ENCODE measurements at places on chromosomes 11 and 22.

DNA sequence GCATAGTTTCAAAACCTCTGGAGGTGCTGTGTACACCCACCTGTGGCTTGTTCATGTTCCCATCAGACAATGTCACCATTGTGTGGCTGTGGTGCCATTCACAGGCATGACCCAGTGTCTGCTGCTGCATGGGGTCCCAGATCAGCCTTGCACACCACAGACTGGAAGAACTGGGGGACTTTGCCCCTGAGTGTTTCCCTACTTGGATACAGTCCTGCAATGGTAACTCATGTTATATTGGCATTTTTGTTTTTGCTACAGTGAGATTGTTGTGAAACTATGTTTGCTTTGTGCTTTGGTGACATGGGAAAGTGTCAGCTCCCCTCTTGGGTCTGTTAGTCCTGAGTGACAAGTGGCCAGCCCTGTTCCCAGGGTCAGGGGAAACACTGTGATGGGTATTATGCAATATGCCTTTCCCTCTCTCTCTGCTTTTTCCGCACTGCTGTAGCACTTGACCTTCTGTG, 108.8 kb downstream of the NAV2 start:
- DNase-seq: no peak

DNA sequence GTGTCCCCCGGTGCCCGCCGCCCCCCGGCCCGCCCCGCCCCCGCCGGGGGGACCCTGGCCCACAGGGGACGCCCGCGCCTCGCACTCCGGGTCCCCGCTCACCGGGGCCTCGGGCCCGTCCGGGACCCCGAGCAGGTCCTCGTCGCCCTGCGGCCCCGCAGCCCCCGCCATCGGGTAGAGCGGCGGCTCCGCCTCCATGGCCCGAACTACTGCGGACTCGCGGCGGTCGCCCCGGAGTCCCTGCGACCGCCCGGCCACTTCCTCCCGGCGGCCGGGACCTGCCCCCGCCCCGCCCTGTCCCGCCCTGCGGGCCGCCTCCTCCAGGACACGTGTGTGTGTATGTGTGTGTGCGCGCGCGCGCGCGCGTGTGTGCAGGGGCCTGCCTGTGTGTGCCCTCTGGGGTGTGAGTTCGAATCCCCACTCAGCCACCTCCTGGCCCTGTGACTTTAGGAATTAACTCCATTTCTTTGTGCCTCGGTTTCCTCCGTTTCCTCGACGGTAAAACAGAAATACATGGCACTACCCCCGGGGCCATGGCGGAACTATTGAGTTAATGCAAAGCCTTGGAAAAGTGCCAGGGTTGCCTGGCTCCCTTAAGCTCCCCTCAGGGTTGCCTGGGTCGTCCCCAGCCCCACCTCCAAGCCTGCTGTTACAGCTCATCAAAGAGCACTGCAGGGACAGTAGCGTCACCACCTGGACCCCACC, at the start of gene UNC93B1:
Gene UNC93B1, minus strand, starts transcription at position 252 of the 705 bp plus-strand sequence. Its CDS starts 54 bp downstream, at position 198.
- peak; percentile 57 for DNase-seq

- peak; percentile 9 for DNase-seq
These were observed 90.0 kb downstream of the BCR start for GRCh38 chr22:23270212-23270733.

GRCh38 chr22:41753984-41754383, 46.5 kb upstream of the CCDC134 start:
- no peak for DNase-seq

GRCh38 chr11:94769880-94770279, 1.7 kb downstream of the AMOTL1 start:
- no peak for DNase-seq

DNA sequence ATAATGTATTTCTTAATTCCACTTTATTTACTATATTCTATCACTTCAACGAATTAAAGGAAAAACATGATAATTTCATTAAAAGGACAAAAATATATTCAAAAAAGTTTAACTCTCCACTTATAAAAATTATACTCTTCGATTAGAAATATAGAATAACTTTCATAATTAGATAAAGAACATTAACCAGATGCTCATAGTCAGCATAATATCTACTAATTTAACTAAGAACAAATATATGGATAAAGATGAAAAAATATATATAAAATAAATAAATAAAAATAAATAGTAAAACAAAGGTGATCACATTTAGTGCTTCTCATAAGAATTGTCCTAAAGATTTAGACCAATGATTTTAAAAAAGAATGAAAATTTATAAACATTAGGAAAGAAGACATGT, 1065.2 kb upstream of the CNTN5 start:
- DNase-seq: no peak

DNA sequence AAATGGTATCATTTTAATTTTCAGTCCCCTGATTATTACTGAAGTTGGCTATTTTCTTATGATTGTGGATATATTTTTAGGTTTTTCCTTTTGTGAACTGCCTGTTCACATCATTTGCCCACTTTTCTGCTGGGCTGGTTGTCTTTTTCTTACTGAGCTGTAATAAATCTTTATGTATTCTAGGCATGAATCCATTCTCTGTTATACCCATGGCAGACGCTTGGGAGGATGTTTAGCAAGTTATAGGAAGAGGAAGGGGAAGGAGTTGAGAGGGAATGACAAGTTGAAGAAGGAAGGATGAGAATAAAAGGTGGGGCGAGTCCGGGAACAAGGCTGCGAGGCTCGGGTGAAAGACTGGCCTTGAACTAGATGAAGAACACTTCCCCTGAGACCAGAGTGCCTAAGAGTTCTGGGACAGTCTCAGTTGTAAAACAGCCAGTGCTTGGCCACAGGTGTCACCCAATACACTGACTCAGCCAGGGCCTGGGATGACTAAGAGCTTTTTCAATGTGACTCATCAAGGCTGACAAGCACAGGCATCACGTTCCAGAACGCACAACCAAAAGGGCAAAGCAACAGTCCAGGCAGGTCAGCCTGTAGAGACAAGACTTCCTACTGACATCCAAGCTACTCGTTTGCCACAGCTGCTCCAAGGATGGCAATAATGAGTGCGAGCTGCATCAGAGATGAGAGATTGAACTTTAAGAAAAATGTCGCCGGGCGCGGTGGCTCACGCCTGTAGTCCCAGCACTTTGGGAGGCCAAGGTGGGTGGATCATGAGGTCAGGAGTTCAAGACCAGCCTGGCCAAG, 35.2 kb downstream of the LRFN4 start:
- DNase-seq: no peak

GRCh38 chr11:18384157-18384641, 10.2 kb upstream of the LDHA start:
- DNase-seq: no peak

GRCh38 chr11:37264060-37264459, 666.0 kb upstream of the RAG2 start:
- no peak for DNase-seq

DNA sequence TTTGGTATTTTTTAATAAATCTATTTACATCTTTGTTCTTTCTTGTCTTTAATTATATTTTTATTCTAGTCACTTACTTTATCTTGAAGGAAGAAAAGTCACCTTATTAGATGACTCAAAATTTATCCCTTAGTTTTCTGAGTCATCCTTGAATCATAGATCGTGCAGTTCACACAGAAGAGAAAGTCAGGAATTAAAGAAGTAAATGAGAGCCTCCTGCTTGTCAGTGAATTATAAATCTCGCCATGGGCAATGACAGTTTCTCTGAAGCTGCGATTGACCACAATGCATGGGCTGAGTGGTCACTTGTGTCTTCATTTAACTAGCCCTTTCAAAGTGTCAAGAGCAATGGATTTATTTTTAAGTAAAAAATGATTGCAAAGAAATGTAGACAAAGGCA, 91.2 kb downstream of the LUZP2 start:
- no peak for DNase-seq

GRCh38 chr11:92057849-92058442, 166.7 kb upstream of the FAT3 start:
- no peak for DNase-seq

GRCh38 chr11:92981508-92982043, 12.1 kb downstream of the MTNR1B start:
- no peak for DNase-seq

DNA sequence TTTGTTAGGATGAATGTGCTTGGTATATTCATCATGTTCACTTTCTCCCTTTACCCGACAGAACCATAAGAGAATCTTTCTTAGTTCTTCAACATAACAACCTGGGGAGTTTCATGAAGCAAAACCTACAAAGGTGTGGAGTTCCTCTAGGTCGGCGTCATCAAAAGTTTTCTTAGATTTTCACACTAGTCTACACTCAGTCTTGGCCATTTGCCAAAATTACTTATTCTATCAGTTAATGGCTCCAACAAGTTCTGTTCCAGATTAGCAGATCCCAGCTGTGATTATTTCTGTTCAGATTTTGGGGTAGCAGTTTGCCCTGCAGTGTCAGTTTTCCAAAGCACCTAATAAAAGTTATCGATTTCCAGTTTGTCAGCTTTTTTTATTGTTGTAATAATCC, 935.8 kb upstream of the RAG2 start:
- DNase-seq: peak; percentile 1

- DNase-seq: peak; percentile 9
These were observed 2.2 kb upstream of the RFPL2 start for GRCh38 chr22:32206774-32207758.

DNA sequence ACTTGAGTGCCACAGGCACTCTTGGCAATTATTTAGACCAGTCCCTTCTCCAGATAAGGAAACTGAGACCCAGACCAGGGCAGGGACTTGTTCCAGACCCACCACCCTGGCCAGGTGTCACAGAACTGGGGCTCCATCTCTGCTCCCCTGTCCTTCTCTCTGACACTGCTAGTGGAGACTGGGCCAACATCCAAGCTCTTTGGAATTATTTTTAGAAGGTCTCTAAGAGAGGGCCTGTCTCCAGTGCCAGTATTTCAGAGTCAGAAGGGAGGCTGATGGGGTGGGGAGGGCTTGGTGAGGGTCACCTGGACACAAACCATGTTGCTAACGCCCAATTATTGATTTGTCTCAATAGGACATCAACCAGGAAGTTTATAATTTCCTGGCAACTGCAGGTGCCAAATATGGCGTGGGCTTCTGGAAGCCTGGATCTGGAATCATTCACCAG, 32.7 kb downstream of the POLR3H start:
- no peak for DNase-seq

GRCh38 chr11:1009991-1010390, 26.5 kb downstream of the MUC6 start:
- no peak for DNase-seq

- no peak for DNase-seq
These were observed 83.5 kb upstream of the LUZP2 start for GRCh38 chr11:24413391-24413790.

GRCh38 chr11:47331454-47332302, 20.8 kb downstream of the MYBPC3 start:
- no peak for DNase-seq

- no peak for DNase-seq
These were observed 12.8 kb downstream of the CD82 start for GRCh38 chr11:44578279-44578678.

Data from NCI-H1105 treated with DMSO at 0.1 percent for 48 hours (cell line).